ENCODE measurements at places on chromosomes 2 and 18. TPM values are rescaled to one million over a fixed set of nuclear protein-coding genes. Genes with fewer than 3 reads are reported as not detected.

SLC19A3 gene
- 0.33 TPM for total RNA-seq

RAX gene
- total RNA-seq, result not detected

CD207 gene
- not detected for total RNA-seq

SMAD7 gene
- 6.6 TPM for total RNA-seq

CDK5R2 gene
- not detected for total RNA-seq

REG3G gene
- not detected for total RNA-seq

CYBRD1 gene
- total RNA-seq, result 26.0 TPM

FBXO11 gene
- total RNA-seq, result 48.4 TPM

MYO1B gene
- 119 TPM for total RNA-seq

ZNF396 gene
- total RNA-seq, result 0.29 TPM

NYAP2 gene
- not detected for total RNA-seq

CRYGD gene
- total RNA-seq, result not detected

ERICH2 gene
- total RNA-seq, result not detected

PLEKHB2 gene
- 95.1 TPM for total RNA-seq

SNED1 gene
- total RNA-seq, result 59.8 TPM

MBOAT2 gene
- total RNA-seq, result 8.3 TPM

DSC3 gene
- total RNA-seq, result 0.33 TPM

RIOK3 gene
- 83.1 TPM for total RNA-seq

GFPT1 gene
- 30.3 TPM for total RNA-seq

MALL gene
- total RNA-seq, result 130 TPM

DCDC2C gene
- total RNA-seq, result not detected

FHL2 gene
- 135 TPM for total RNA-seq

NMS gene
- total RNA-seq, result not detected

DSG1 gene
- not detected for total RNA-seq

TRAK2 gene
- total RNA-seq, result 38.9 TPM

MAP3K19 gene
- not detected for total RNA-seq

TBR1 gene
- 0.10 TPM for total RNA-seq

MAP4K3 gene
- total RNA-seq, result 31.0 TPM

POTEI gene
- total RNA-seq, result 0.48 TPM

CCDC138 gene
- 9.2 TPM for total RNA-seq

NT5DC4 gene
- total RNA-seq, result not detected

CCDC74B gene
- 2.9 TPM for total RNA-seq

DHRS9 gene
- total RNA-seq, result 3.7 TPM

KCNE4 gene
- total RNA-seq, result under 0.01 TPM

CDH19 gene
- not detected for total RNA-seq

LHCGR gene
- total RNA-seq, result not detected

SERPINB10 gene
- not detected for total RNA-seq

AQP12B gene
- not detected for total RNA-seq

TRIM43 gene
- not detected for total RNA-seq

LOXL3 gene
- total RNA-seq, result 1.6 TPM

SLC23A3 gene
- 2.6 TPM for total RNA-seq

CNDP1 gene
- total RNA-seq, result not detected

SLC4A3 gene
- total RNA-seq, result 0.10 TPM

LRRTM4 gene
- total RNA-seq, result not detected

FOXD4L1 gene
- not detected for total RNA-seq

EFHD1 gene
- under 0.01 TPM for total RNA-seq

ASB18 gene
- total RNA-seq, result not detected

TMEM37 gene
- 0.33 TPM for total RNA-seq

SIX3 gene
- not detected for total RNA-seq

ACYP2 gene
- 4.7 TPM for total RNA-seq

POTEJ gene
- 0.65 TPM for total RNA-seq

SERPINB11 gene
- not detected for total RNA-seq

CNTNAP5 gene
- total RNA-seq, result not detected

DUSP19 gene
- total RNA-seq, result 2.6 TPM

SCN2A gene
- total RNA-seq, result not detected

SPDYA gene
- 0.33 TPM for total RNA-seq

ADCYAP1 gene
- not detected for total RNA-seq
